ENCODE measurements at places on chromosomes 2 and 18.
A peak's percentile ranks its signal among the peaks of the same experiment; 100 is the strongest.

DNA sequence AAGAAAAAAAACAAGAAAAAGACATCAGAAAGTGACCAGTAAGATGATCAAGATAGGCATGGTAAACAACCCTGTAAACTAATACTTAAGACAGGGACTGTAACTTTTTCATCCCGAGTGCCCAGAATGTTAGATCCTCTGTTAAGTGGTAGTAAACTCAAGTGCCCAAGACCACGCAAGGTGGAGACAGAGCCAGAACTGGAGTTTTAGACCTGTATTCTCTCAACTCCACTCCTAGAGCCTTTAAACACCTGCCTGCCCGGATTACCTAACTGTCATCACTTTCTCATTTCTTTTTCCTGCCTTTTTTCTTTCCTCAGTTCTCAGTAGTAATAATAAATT lies 75.2 kb upstream of the CDCA7 start:
- DNase-seq: no peak

- DNase-seq: no peak
Observed at GRCh38 chr2:46041434-46041833, 255.8 kb upstream of the EPAS1 start.

GRCh38 chr2:120735746-120736170 lies at the start of gene GLI2:
Gene GLI2, plus strand, starts transcription at chr2:120735868. Its CDS starts 61,453 bp downstream, at chr2:120797321.
- DNase-seq: peak; percentile 53

- DNase-seq: no peak
Observed at GRCh38 chr2:193561054-193561453, 1366.3 kb upstream of the TMEFF2 start.
